ENCODE measurements at places on chromosomes 7 and 10.

DNA sequence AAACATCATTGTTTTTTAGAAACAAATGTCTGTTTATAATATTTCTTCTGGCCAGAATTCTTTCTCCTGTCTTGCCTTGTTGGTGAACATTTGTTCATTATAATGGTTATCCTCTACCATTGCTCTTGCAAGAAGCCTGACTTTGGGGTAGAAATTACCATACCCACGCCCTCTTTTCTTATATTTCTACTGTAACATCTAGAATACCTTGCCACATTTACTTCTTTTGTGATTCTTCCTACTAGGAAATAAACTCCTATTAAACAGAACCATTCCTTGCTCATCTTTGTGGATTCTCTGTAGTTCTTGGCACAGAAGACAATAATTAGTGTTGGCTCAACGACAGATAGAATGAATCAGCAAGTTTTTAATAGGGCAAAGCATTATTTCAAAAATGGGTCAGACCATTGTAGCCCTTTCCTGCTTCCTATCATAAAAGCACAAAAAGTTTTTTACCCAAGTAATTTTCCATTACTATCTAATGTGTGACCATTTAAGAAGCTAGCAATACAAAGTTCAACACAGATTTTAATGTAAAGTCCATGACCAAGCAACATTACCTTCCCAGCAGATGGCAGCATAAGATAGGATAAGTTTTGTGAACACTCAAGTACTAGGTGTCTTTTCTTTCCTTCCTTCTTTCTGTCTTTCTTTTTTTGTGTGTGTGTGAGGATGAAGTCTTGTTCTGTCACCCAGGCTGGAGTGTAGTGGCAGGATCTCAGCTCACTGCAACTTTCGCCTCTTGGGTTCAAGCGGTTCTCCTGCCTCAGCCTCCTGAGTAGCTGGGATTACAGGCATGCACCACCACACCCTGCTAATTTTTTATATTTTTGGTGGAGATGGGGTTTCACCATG lies 270.4 kb downstream of the HGF start:
- no peak for DNase-seq

- no peak for DNase-seq
These were observed 26.5 kb upstream of the CNTNAP2 start for GRCh38 chr7:146090023-146090645.

- no peak for DNase-seq
These were observed 2.8 kb downstream of the CALML3 start for GRCh38 chr10:5527332-5528200.

GRCh38 chr10:63866747-63867140 lies 345.5 kb downstream of the REEP3 start:
- DNase-seq, result no peak

GRCh38 chr7:142327628-142328405 lies 70.0 kb upstream of the PRSS58 start:
- DNase-seq, result no peak

- DNase-seq, result no peak
These were observed 425 bp downstream of the TLL2 start for GRCh38 chr10:96513305-96513697.

- no peak for DNase-seq
These were observed 99.2 kb upstream of the LYZL2 start for GRCh38 chr10:30728766-30729165.
